ENCODE measurements at places on chromosomes 11 and 22.

DNA sequence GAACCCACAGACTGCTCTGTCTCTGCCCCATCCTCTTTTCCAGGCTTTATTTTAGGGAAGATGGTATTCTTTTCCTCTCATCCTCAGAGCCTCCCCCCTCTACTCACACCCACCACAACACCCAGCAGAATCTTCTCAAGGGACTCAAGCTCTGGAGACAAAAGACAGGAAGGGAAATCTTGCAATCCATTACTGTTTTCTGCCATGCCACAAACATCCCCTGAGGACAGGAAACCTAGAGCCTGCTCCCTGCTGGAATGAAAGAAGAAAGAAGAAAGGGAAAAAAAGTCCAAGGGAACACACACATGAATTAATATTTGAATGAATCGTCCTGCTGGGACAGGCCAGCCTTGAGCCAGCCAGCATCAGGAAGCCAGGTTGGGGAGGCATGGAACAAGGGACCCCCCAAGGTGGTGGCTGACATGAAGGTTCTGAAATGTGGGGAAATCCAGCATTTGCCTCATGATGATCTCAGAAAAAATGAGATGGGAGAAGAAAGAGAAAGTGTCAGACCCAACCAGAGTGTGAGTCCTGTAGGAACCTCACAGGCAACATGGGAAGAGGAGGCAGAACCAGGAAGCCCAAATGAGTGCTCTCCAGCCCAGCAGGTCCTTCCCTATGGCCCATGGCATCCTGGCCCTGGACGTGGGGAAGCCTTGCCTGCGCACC, 34.0 kb downstream of the SLCO2B1 start:
- no peak for DNase-seq

DNA sequence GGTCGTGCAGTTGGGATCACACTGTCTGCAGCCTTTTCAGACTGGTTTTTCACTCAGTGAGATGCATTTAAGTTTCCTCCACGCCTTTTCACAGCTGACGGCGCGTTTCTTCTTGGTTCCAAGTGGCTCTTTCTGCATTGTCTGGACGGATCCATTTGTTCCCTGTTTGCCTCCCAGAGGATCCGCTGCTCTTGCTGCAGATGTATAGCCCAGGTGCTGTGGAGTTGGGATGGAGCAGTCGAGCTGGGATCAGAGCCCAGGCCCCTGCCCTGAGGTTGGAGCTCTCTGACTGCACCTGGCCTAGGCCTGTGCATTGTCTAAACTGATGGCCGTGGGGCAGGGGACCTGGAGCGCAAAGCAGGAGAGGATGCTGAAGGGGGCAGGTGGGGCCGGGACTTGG, 51.6 kb downstream of the PARVB start:
- DNase-seq: no peak

- no peak for DNase-seq
These were observed 142.7 kb downstream of the FBXO7 start for GRCh38 chr22:32617271-32617670.

- no peak for DNase-seq
These were observed 52.3 kb upstream of the BMAL1 start for GRCh38 chr11:13225038-13226001.

GRCh38 chr22:47021371-47022074, 259.1 kb downstream of the TBC1D22A start:
- DNase-seq: no peak

DNA sequence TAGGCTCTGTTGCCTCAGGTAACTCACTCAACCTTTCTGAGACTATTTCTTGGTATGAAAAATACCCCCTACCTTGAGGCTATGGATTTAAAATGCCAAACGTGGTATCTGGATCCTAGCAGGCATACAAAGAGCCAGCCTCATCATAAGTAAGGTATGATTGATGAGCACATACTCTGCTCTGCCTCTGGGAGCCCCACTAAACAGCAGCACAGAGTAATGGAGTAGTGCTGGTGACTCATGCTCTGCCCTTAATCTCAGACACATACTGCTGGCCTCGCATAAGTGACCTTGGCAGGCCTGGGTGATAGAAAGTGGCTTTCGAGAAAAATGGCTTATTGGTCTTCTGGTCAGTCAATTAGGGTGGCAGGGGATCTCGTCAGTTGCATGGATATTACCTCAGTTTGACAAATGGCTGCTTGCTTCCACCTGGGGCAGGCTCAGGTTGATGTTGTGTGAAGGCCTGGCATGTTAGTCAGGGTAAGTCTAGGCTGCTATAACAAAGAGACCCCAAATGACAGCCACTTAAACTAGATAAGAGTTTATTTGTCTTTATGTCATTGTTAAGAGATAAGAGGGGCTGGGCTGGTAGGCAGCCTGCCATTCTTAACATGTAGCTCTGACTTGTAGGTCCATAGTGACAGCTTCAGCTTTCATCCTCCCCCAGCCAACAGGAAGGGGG, 15.2 kb upstream of the SLC6A5 start:
- no peak for DNase-seq

GRCh38 chr11:11498195-11498594, 123.6 kb downstream of the GALNT18 start:
- DNase-seq: no peak
